Esophagus squamous epithelium (tissue), 5 donors: ENCODE measurements at places on chromosomes 16 and 17.

- no peak for DNase-seq
Observed at GRCh38 chr17:42408061-42408460, 15.0 kb downstream of the CAVIN1 start.

GRCh38 chr16:73000907-73001521 lies 46.9 kb downstream of the ZFHX3 start:
- no peak for DNase-seq

GRCh38 chr17:3482852-3483251 lies 7.1 kb downstream of the ASPA start:
- DNase-seq: no peak

GRCh38 chr16:80117556-80118130 lies 423.1 kb upstream of the DYNLRB2 start:
- no peak for DNase-seq

DNA sequence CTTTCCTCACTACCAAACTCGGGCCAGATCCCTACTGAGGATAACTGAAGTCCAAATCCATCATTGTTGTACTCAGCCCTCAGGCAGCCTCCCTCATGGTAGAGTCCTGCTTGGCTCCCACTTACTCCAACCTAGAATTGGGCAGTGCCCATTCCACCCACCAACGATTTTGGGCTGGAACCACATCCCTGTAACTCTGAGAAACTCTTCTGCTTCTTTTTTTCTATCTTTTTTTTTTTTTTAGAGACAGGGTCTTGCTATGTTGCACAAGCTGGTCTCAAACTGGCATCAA lies 1.2 kb downstream of the PRR14 start:
- no peak for DNase-seq

- DNase-seq: no peak
Observed at GRCh38 chr16:11992586-11993524, 16.3 kb downstream of the SNX29 start.

GRCh38 chr17:32102172-32102571 lies 40.1 kb upstream of the RHOT1 start:
- DNase-seq: no peak

- no peak for DNase-seq
Observed at GRCh38 chr16:2195322-2196161, 863 bp downstream of the CASKIN1 start.

GRCh38 chr16:17173281-17173680 lies 297.5 kb downstream of the XYLT1 start:
- DNase-seq: peak; percentile 5

GRCh38 chr17:72816406-72816805 lies 276.1 kb downstream of the SLC39A11 start:
- no peak for DNase-seq

- DNase-seq: no peak
Observed at GRCh38 chr16:82995924-82996441, 369.2 kb downstream of the CDH13 start.

DNA sequence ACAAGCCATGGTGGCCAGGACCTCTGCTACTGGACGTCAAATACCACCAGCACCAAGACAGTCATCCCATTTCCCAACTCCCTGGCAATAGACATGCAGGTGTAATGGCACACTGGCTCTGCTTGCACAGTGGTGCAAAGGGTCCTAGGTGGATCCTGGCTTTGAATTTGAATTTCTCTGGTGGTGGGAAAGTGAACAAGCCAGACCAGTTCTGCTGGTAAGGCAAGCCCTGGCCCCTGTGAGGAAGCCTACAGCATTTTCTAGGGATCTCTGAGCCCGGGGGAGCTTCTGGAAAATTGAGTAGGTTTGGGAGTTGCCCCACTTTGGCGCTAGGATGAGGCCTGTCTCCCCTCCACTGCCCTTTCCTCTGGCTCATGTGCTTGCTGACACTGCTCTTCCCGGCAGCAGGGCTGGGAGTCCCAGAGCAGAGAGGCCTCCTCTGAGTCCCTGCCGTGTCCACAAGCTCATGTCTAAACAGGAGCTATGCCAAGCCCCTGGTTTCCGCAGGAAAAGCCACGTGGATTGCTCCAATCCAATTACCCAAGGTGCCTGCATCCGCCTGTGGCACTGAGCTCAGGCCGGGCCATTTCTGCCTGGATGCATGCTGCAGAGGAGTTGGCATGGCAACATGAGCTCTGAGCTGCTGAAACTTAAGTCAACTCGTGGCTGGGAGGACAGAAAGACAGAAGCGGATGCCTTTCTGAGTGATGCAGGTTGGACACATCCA lies 67.0 kb downstream of the PRMT7 start:
- no peak for DNase-seq

GRCh38 chr17:5238333-5238732 lies 3.7 kb upstream of the SCIMP start:
- no peak for DNase-seq

- no peak for DNase-seq
Observed at GRCh38 chr16:56451753-56452689, 667 bp downstream of the OGFOD1 start.
